H1 (cell line): ENCODE measurements at places on chromosomes 11 and 22.

- no peak for DNase-seq
Observed at GRCh38 chr11:134150195-134150903, 73.4 kb downstream of the NCAPD3 start.

- no peak for DNase-seq
Observed at GRCh38 chr11:8318536-8318935, 54.9 kb upstream of the LMO1 start.

GRCh38 chr11:68077617-68078582 lies 39.1 kb downstream of the TCIRG1 start:
- no peak for DNase-seq

GRCh38 chr11:9489080-9489765 lies 28.4 kb downstream of the ZNF143 start:
- DNase-seq, result no peak

- no peak for DNase-seq
Observed at GRCh38 chr11:73467505-73467904, 91.3 kb downstream of the RELT start.

DNA sequence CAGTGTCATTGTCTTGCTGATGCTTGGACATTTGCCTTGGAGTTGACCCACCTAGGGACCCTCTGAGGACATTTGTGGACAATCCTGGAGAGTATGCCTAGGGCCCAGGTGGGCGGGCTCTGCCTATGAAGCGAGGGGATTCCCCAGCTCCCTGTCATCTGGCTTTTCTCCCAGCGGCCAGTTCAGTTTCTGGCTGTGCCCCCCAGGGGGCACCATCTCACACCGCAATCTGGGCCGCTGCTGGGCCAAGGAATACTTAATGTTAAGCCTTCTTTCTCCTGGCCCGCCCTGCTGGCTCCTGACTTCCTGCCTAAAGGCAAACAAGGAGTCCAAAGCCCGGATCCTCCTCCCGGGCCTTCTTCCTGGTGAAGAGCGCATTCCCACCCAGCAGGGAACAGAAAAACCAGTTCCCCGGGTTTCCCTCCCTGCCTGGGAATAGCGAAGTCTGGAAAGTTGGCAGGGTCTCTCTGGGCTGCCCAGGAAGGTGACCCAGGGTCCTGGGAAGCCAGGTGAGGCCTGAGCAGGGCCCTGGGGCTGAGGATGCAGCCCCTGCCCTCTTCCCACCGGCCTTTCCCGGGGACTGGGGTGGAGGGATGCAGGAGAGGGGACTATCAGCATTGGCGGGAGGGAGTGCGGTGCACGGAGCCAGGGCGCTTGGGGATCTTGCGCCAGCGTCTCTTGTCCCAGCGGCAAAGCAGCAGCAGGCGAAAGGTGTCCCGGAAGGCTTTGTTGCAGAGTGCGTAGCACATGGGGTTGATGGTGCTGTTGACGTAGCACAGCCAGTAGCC lies 11.9 kb downstream of the CHRM1 start:
- DNase-seq, result peak; percentile 91

DNA sequence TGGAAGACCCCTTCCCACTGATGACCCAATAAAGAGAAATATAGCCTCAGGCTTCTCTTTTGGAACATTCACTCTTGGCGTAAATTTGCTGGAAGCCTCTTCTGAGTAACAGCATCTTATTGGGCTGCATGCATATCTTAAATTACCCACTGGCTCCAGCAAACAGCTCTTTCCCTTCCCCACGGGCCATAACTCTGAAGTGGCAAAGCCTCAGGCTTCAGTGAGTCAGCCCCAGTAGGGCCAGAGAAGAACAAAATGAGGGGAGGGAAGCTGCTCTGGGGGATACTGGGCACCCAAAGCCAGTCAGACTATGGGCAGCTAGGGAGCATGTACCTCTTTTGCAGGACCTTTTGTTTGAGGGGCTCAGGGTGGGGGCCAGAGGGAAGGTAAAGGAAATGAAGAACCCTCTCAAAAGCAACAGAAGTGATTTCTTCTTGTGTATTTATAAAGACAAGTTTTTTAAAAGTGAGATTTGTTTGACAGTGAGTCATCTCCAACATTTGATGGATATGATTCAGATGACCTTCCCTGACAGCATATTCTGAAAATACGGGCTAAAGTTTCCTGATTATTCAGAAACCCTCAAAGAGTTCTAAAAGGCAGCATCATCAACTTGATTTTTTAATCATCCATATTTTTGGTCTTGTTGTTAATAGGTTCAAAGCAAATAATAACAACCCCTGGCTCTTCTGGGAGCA lies 203.4 kb downstream of the KIF18A start:
- no peak for DNase-seq

DNA sequence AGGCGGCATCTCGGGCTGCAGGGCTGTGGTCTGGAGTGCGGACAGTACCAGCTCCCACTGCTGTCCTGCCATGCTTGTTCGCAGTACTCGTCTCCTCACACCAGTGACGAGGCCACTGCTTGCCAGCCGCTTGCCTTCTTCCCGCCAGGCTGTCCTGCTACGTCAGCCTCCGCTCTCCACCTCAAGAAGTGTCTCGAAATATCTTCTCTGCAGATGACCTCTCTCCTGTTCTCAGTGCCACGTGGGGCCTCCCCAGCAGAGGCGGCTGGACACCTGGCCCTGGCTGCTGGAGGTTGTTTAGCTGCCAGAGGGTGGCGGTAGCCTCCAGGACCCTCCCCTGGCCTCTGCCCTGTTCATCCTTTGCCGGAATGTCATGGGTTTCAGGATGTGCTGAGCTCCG lies 3.1 kb upstream of the CCDC188 start:
- DNase-seq, result no peak

- no peak for DNase-seq
Observed at GRCh38 chr11:117872420-117872961, 4.0 kb downstream of the FXYD6 start.

- no peak for DNase-seq
Observed at GRCh38 chr11:62592989-62593421, 1.7 kb upstream of the TUT1 start.

- DNase-seq, result no peak
Observed at GRCh38 chr22:31253949-31254348, 38.3 kb downstream of the PIK3IP1 start.

GRCh38 chr11:73389134-73389525 lies 12.9 kb downstream of the RELT start:
- no peak for DNase-seq

- DNase-seq, result no peak
Observed at GRCh38 chr22:50027639-50028537, 15.3 kb upstream of the IL17REL start.
